ENCODE measurements at places on chromosomes 3 and 15.

DNA sequence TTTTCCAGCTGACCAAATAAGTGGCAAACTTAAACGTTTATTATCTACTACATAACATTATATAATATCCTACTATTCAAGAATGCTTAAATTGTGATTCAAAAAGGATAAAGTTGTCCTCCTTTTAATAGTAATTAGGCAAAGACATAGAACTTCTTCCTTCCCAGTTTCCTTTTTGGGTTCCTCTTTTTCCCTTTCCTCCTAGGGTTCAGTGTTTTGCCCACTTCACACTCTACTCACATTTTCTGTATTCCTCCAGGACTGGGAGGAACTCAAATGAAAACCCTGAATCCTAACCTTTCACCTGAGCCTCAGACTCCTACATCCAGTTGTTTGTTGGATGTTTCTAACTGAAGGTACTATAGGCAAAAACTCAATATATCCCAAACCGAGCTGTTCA is 132.5 kb downstream of the PEAK1 start:
- no peak for DNase-seq

DNA sequence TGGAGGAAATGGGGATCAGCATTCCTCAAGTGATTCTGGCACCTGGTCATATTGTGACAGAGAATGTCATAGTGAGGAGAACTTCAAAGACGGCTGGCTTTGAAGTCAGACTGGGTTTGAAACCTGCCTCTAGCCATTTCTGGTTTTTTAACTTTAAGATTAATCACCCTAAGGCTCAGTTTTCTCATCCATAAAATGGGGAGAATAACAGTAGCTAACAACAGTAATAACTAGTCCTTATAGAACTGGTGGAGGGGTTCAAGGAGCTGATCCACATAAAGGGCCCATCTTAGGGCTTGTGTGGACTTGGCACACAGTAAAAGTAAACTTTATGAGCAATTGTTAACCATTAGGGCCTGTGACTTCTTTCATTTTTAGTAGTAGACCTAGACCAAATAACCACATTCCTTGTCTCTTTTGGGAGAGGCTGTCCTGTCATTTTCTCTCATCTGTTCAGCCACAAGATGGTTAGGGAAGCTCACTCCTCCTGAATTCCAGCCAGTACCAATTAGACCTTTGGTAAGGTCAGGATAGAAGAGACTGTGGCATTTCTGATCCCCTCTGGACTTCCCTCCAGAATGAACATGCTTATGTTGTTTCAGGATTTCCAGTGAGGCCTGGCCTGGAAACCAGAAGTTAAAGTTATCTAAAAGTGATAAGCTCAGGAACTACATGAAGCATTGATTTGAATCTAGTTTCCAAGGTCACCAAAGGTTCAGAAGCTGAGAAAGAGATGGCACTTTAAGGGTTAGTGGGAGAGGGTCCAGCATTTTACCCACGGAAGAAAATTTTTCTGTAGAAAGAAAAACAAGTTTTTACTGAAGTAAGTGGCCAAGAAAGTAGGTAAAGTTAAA is 159.3 kb upstream of the DPH6 start:
- no peak for DNase-seq

- no peak for DNase-seq
These were observed 426.4 kb downstream of the NLGN1 start for GRCh38 chr3:173823911-173824460.

GRCh38 chr3:123489400-123490004 is 40.6 kb upstream of the ADCY5 start:
- peak; percentile 92 for DNase-seq

DNA sequence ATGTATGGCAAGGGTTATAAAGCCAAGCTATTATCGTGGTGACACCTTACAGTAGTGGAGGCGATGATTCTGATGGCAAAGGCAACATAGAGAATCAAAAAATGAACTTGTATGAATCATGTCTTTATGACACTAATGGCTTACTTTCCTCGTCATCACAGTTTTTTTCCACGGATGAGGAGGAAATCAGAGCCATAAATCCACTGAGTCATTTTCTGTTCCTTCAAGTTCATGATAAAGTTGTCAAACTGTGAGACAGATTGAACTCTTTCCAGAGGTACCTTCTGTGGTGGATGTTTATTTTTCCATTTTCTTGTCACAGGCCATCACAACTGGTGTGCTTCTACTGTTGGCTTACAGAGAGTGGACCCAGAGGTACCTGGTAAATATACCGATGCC is 8.5 kb downstream of the TMEM212 start:
- no peak for DNase-seq

DNA sequence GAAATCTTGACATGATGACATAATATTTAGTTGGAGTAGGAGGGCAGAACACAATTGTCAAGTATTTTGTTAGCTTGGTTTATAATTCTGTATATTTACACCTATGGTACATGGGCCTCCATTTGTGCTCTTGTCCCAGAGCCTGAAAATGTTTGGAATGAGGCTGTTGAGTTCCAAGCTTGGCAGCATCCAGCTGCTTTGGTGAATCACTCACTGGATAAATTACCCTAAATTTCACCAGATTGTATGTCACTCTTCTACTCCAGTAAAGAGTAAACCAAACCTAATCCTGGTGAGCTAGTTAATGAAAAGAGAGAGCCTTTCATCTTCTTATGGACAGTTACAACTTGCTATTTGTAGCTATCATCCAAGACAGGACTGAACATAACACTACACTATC is 928.7 kb downstream of the DIPK2A start:
- no peak for DNase-seq

DNA sequence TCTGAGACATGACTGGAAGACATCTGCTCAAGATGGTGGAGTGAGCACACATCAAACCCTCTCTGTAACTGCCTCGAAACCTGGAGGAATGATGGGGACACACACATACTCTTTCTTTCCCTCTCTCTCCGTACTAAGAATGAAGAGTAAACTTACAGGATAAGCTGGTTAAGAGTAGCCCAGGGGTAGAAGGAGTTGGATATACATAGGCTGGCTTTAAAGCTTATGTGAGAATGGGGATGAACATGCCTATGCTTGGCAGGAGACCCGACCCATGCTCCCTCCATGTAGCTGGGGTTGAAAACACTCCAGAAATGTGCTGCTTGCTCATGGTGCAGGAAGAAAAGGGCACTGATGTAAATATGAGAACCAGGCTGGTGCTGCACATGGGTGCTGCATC is 68.9 kb downstream of the IL20RB start:
- DNase-seq, result peak; percentile 31

DNA sequence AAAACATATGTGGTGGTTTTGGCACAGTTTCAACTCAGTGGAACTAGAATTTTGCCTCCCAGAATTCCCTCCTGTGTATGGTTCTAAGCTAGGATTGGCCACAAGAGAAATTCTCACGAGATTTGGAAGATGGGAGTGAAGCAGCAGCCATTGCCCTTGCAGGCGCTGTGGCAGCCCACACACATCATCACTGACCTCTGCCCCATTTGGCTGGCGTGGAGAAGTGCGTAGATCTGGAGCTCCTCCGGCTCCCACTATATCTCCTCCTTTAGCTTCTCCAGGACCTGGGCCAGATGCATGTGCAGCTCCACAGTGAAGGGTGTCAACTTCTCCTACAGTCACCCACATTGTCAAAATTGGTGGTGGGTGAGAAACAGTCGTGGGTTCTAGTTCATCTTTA is 199.6 kb downstream of the EFHB start:
- DNase-seq, result peak; percentile 3

DNA sequence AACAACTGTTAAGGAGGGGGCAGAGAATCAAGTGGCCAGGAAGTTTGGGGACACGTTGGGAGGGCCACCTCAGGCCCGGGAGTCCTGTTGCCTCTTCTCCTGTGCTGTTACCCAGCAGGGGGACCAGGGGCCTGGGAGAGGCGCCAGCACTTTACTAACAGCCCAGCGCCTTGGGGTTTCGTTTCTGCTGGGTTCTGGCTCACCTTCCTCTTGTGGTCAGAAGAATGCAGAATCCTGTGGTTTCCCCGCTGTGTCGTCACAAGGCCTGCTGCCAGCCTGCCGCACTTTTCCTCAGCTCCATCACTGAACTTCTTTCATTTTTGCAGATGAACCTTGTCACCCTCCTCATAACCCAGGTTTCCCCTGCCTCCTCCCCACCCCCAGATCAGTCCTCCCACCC is 67.7 kb downstream of the SLC30A4 start:
- peak; percentile 27 for DNase-seq

GRCh38 chr3:180354214-180354613 is 247.7 kb upstream of the TTC14 start:
- DNase-seq, result no peak

DNA sequence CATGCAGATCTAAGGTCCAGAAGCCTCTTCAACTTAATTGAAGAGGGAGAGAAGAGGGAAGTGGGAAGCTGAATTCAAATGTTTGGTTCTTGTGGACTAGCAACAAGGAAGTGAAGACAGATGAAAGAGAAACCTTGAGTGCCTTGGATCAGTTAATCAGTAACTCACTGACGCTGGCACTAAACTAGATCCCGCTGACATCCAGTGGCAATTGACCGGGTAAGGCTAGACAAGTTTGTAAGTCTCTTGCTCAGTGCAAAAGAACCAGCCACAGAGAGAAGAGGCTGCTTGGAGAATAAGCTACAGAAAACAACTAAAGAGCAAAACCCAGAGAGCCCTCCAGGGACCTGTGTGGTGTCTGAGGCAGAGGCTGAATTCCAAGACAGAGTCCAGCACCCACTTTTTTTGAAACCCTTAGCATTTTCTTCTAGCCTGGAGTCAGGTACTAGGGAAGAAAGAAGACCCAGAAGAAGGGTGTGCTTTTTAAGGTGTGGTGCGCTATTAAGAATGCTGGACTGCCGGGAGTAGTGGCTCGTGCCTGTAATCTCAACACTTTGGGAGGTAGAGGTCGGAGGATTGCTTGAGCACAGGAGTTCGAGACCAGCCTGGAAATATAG is 6.9 kb downstream of the PLCH1 start:
- no peak for DNase-seq

DNA sequence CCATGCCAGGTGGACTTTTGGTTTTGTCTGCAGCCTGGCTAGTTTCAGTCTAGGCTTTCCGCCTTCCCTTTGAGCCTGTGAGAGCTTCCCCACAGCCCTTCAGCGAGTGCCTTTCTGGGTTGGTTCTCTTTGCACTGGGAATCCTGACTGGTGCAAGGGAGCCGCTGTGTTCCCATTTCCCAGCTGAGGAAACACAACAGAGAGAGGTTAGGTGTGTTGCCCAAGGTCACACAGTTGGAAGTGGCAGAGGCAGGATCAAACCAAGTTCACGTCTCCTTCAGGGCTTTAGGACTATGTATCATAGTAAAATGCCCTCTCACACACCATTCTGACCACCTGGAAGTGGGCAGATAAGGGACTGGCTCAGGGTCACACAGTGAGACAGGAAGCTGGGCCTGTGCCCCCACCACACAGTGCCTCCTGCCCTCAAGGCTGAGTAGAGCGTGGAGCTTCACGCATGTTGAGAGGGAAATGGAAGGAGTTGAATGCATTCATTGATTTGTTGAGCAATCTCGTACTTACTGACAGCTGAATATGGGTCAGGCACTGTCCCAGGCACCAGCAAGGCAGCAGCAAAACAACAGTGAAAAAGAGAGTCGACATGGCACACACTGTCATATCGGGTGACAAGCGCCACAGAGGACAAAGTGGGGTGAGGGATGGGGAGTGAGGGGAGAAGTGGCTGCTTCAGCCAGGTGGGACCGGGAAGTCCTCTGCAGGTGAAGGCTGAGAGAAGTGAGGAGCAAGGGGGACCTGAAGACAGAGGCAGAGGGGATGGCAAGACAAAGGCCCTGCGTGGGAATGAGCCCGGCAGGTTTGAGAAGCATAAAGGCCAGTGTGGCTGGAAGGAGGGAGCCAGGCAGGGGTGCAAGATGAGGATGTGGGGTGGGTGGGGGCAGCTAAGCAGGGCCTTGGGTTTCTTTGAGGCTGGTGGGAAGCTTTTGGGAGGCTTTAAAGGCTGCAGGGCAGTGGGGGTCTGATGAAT is 12.3 kb upstream of the ANPEP start:
- DNase-seq, result no peak

DNA sequence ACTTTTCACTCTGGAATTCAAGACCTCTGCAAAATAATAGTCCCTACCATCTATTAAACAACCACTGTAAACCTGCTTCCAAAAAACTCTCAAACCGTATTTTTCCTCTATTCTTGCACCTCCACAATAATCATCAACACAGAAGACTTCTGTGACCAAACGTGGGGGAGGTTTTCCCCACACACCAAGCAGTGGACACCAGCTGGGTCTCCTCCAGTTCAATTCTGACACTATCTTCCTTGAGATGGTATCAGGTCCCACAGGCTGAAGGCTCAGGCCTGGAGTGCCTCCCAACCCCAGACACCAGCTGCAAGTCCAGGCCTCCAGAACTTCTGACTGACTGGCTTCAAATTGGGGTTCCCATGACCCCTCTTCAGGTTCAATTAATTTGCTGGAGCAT is 89.6 kb upstream of the RAP2B start:
- no peak for DNase-seq

GRCh38 chr15:92079647-92080255 is 226.2 kb downstream of the SLCO3A1 start:
- no peak for DNase-seq

GRCh38 chr3:16417945-16418739 is 95.4 kb downstream of the RFTN1 start:
- no peak for DNase-seq

DNA sequence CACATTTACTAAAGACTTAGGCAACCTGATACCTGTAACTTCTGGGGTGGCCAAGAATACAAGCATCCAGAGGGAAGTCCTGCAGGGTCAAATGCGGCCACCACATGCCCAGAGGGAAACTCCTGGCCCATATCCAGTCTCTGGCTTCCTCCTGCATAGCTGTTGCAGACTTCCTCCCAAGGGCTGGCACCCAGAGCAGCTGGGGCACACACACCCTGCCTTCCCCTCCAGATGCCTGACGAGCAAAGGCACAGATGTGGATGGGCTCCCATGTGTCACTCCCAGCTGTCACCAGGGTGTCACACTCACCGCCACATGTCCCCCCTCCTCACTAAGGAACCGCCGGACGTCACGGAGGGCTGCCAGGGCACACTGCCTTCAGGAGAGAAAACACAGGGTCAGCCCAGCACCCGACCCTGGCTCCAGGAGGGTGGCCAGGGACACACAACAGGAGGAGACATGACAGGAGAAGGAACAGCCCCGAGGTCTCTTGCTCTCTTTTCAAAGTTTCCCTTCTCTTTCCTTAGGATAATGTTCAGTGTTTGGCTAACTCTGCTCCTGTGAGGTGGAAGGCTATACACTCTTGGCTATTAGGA is 13.2 kb downstream of the PFKFB4 start:
- peak; percentile 43 for DNase-seq

GRCh38 chr15:47725906-47726305 is 8.6 kb downstream of the SEMA6D start:
- DNase-seq, result peak; percentile 72

GRCh38 chr15:68278345-68278594 is 725 bp downstream of the FEM1B start:
- no peak for DNase-seq

DNA sequence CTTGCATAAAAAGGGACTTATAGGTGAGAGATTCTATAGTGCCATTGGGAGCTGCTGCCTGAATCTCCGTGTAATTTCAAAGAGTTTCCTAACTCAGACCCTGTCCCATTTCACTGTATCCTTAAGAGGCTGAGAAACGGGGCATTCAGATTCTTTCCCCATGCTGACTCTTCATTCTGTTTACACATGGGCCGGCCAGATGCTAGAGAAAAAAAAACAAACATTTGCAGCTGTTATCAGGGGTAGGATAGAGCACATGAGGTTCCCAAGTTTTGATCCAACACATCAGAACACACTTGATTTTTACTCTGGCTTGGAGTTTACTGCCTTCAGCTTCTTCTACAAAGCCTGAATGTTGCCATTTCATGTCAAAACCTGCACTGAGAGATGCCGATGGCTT is 215.9 kb upstream of the TPRG1 start:
- no peak for DNase-seq

GRCh38 chr15:83631534-83631933 is 22.4 kb upstream of the ADAMTSL3 start:
- DNase-seq, result no peak

All from tongue (tissue), 3 donors.